ENCODE measurements at places on chromosomes 5 and 9.

DNA sequence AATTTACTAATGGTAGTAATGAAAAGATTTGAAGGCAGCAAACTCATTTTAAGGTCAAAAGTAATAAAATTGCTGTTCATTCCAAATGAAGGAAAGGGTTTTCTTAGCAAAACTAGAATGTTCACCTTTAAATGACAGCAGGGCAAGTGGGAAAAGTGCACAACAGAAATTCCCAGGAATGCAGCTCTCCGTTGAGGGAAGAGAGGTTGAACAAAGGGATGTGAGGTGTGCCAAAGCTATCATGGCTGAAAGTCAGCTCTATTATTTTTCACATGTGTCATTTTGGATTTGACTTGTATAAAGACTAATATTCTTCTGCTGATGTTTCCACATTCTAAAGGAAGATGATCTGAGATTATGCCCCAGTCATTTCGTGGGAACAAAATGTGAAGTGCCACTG, 51.6 kb downstream of the TEK start:
- DNase-seq, result no peak

- DNase-seq, result no peak
Observed at GRCh38 chr5:1016036-1016435, 7.4 kb downstream of the NKD2 start.

- DNase-seq, result no peak
Observed at GRCh38 chr5:117859176-117859575, 1129.2 kb downstream of the DTWD2 start.

DNA sequence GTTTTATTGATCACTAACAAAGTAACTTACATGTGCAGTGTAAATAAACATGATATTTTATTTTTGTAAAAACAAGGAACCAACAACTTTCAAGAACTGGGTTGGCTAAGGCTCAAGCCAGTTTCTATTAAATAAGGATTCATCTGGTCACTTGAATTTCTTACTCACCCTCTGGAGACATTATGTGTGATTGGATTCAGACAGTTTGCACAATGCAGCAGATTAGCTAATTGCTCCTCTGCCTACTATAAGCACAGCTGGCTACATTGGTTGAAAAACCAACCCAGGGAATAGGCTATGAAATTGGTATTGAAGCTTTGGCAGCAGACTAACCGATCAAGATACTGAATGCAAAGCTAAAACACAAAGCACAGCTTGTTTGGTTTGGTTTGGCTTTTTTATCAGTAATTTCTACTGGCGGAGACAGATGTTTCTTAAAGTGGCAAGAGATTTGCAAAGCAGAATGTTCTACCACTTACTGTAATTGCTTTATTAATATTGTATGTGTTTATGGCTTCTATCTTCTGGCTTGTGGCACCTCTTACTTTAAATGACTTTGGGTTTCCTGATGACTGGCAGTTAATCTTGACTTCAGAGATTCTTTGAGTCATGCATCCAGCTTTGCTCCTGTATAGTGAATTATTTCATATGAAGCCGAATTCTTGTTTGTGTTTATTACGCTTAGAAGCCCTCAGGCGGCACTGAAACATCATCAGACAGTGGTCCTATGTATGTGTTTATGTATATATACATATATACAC, 231.5 kb downstream of the MPDZ start:
- no peak for DNase-seq

DNA sequence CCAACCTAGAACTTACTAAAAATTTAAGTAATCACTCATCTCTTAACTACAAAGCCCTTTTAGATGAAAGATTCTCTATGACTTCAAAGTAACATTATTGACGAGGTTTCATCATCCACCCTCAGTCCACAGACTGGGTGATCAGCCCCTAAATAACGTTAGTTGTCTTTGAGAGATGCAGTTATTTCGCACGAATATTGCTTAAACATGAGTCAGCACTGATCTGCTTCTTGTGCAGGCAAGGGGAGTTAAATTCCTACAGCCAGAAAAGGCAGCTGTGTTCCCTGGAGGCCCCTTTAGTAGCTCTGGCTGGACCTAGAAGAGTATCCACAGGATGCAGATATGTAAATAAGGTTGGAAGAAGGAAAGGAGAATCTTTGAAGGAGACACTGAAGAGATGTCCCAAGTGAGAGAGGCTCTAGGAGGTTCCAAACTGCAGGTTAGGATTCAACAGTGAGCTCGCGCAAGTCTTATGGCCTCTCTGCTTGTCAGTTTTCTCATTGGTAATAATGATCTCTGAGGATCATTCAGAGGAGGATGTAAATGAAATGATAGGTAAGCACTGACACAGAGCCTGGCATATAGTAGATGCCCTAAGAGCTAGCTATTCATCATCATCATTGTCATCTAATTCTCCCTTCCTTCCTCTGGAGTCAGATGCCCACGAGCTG, 122.2 kb upstream of the MAN2A1 start:
- no peak for DNase-seq

DNA sequence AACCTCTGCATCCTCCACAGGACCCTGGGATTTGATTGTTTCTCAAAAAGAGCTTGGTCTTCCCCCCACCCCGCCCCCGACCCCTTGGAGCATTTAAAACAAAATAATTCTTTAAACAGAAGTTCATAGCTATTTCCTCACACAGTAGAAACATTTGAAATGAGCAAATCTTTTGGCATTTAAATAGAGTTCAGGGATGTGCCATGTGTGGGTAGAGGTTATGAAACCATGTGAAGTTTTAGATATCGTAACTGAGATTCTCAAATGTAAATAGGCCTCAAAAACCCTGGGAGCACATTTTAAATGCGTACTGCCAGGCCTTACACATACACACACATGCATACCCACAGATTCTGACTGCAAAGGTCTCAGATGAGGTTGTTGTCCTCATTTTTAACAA, 66.5 kb downstream of the EPB41L4B start:
- no peak for DNase-seq

DNA sequence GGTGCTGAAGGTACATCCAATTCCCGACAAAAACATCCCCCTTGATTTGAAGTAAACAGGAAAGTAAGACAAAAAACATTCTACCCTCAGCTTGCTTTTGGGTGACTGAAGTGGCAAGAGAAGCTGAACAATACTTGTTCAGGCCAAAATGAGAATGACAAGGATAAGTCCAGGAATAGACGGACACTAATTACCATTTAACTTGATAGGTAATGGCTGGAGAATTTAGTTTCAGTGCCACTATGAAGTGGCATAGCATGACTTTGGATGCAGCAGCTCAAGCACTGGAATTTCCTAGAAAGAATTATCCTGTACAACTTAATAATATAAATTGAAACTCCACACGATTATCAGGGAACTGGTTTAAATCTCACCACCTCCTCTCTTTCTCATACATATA, 49.7 kb downstream of the HOMER1 start:
- DNase-seq, result no peak

DNA sequence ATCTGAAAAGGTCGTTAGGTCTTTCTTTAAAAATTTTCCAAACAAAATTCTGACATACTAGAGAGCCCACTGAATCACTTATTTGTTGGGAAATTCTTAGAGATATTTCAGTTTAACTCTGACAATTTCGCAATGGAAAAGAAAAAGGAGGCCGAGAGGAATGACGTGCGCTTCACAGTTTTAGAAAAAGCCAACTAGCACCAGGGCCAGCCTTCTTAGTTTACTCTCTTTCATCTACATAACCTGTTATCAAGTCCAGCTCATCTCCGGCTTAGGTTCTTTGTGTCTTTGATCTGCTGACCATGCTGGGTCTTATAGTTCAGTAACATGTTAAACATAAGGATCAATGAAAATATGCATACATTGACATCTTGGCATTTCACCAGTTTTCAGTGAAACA, 201.7 kb upstream of the TAS2R1 start:
- no peak for DNase-seq

All from left renal pelvis (tissue), 4 donors.